Prostate gland (tissue), 2 donors: ENCODE measurements at places on chromosomes 2 and 18.

- DNase-seq: no peak
These were observed 53.9 kb downstream of the KCTD18 start for GRCh38 chr2:200455958-200456421.

DNA sequence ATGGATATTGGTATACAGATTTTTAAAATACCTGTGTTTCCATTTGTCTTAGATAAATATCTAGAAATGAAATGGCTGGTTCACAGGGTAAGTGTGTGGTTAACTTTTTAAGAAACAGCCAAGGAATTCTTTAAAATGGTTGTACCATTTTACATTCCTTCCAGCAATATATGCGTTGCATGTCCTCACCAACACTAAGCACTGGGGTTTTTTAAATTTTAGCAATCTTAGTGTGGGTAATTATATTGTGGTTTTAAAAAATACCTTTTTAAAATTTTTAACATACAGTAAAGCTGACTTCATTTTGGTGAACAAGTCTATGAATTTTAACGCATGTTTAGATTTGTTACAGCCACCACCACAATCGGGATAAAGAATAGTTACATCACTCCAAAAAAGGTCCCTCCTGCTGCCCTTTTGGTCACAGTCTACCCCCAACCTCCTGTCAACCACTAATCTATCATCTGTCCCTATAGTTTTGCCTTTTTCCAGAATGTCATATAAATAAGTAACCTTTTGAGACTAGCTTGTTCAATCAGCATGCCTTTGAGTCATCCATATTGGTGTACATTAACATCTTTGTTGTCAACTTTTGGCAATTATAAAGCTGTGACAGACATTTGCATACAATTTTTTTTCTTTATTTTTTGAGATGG lies 128.1 kb upstream of the MSTN start:
- no peak for DNase-seq

DNA sequence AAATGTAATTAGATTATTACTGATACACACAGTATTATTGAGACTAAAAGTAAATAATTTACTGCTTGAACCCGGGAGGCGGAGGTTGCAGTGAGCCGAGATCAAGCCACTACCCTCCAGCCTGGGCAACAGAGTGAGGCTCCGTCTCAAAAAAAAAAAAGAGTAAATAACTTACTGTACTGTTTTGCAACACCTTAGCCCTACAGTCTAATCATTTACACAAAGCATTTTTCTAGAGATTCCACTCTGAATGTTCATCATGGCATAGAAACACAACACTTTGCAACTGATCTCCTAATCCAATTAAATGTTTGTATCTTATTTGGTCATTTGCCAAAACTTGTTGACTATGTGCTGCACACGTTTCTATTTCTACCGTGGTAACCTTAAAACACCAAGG lies 23.4 kb upstream of the RMP24 start:
- no peak for DNase-seq

DNA sequence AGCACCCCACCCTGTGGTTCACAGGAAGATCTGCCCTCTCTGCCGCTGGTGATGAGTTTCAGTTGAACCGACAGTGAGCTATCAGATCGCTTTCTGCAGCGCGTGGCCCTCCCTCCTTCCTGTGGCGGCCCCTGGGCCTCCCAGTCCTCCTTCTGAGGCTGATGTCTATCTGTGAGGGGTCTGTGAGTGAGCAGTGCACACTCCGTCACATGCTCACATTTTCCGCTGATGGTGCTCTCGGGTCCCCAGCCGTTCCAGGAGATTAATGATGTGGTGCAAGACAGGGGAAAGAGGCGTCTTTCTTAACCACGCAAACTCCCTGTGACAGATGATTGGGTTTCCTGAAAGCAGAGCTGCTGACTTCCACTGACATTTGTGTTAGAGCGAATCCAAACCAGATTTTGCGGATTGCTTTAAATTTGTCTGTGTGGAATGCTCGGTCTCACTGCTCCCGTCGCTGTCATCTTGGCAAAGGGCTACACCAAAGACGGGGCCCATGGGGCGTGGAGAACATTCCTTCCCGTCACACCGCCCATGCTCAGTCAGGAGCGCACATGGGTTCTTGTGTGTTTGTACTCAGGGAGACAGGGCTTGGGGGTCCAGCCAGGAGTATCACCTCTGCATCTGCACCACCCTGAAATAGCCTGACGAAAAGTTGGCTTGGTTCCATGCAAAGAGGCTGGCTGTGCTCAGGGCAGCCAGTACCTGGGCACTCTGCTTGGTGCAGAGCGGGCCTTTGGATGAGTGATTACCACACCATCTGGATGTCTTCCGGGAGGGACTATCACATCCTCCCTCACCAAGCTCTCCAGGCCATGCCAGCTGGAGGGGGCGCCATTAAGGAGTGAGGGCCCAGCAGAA lies 154.7 kb upstream of the HS6ST1 start:
- DNase-seq: peak; percentile 42

DNA sequence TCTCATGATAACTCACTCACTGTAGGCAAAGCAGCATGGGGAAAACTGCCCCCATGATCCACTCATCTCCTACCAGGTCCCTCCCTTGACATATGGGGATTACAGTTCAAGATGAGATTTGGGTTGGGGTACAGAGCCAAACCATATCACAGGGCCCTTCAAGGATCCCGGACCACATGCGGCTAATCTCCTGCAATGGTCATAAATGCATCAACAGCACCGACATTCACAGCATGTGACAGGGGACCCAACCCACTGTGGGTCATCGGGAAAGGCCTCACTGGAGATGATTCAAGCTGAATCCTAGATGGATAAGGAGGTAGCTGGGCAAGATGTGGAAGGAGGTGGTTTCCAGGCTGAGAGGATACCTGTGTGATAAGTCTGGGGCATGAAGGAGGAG lies 129.4 kb downstream of the MYO5B start:
- DNase-seq: no peak

- DNase-seq: no peak
These were observed 119.4 kb upstream of the HS6ST1 start for GRCh38 chr2:128438091-128438490.

GRCh38 chr18:79846936-79847557 lies 49.3 kb downstream of the KCNG2 start:
- no peak for DNase-seq

- no peak for DNase-seq
These were observed 1377.9 kb downstream of the RPIA start for GRCh38 chr2:90069290-90069894.

DNA sequence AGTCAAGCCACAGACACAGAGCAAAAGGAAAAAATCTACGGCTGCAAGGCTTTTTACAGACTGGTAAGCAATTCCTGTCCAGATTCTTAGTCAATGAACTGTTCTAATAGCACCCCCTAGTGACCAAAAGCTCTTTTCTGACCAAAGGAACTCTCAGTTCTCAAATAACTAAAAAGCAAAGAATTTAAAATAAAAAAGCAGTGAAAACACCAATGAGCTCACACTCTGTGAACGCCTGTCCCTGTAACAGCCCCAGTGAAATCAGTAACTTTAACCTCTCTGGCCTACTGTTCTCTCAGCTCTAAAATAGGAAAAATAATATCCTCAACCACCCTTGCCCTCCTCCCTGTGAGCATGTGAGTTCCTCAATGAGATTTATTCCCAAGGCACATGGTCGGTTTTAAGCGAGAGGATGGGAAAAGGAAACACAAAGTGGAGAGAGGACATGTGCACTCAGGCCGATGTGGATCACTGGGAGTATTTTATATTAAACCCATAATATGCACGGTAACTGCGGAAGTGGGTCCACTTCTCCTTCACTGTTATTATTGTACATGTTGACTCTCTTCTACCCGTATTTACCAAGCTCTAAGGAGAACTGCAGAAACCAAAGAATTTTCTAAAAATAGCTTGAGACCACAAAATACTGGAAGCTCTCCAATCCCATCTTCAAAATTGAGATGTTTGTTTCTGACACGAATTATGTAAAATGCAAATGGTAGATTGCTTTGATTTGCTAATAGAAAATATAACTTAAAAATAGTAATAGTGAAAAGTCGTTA lies 128.5 kb downstream of the STK39 start:
- peak; percentile 48 for DNase-seq

DNA sequence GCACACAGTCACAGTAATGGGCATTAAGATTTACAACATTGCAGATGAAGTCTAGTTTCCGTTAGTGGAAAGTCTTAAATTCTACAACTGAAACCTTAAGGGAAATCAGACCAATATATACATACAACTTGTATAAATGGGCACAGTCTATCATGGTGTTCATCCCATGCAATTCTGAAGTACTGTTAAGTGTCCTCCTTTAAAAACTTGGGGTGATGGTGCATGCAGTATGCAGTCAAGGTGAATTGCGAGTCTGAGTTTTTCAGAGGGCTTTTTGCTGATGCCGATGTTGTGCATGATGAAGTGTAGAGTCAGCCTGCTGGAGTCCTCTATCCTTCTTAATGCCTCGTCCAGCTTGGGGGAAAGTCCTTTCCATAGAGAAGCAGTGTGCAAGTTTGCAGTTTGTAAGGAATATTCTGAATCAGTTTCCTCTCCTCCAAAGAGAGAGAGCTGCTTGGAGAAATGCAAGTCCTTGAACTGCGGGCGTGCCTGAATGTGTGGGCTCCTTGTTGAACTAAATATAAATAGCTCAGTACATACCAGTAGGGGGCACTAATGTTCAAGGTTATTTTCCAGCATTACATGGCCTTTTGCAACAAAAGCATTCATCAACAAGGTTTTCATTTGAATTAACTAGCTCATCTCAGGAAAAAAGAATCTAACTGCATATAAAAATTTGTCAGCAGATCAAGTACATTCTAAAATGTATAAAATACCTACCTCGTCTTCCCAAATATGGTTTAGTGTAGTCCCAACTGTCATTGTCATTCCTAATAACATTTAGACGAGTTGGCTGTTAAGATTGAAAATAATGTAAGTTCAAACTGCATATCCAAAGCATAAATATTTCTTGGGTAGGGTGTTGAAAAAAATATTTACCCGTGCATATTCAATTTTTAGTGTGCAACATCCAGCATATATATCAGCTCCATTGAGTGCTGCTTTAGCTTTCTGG lies 21.3 kb downstream of the HNRNPLL start:
- DNase-seq: peak; percentile 41

- no peak for DNase-seq
These were observed 443.1 kb downstream of the THSD7B start for GRCh38 chr2:137208431-137208891.
